Activated naive CD8-positive, alpha-beta T cell treated with anti-CD3 and anti-CD28 coated beads for 36 hours (primary cell): ENCODE measurements at places on chromosomes 11 and 22. TPM values are rescaled to one million over a fixed set of nuclear protein-coding genes. Genes with fewer than 3 reads are reported as not detected.

DNA sequence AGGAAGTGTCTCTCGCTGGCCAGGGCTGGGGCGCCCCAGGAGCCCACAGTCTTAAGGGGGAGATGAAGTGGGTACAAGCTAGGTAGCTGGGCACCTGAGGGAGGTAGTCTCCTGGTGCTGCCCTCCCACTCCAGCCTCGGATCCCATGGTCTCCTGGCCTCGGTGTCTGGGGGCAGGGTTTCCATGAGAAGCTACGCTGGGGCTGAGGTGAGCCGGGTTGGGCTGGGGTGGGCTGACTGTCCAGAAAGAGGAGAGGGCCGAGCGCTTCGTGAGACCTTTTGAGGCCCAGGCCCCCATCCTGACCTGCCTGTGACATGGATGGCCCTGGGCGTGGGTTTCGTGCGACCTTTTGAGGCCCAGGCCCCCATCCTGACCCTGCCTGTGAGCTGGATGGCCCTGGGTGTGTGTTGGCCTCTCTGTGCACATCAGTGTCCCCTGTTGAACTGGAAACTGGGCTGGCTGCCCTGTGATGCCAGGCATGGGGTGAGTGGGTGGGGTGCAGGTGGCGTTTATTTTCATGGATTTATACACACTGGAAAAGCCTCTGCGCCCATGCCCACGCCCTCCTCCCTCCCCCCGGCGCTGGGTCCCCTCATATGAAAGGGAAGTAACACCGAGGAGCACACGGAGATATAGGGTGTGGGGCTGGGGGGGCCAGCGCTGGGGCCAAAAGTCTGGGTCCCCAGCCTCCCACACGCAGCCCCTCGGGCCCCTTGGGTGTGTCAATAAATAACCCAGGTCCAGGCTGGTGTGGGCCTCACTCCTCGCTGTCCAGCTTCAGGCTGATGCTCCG lies 8.6 kb downstream of the AIP start:
- H3K36me3 ChIP-seq = peaks cover 26% of the 10 kb centered on the region
- no peak overlapping the region for H3K4me3 ChIP-seq
- no peaks in the 10 kb centered on the region for H3K27me3 ChIP-seq
- DNase-seq = no peak
- peaks cover 29% of the 10 kb centered on the region for H3K4me1 ChIP-seq

GRCh38 chr11:123261345-123262106 lies 66.5 kb upstream of the CLMP start:
- H3K27ac ChIP-seq = no peak overlapping the region
- peak; percentile 69 for DNase-seq
- H3K4me3 ChIP-seq = no peak overlapping the region
- peaks cover 8% of the 10 kb centered on the region for H3K4me1 ChIP-seq
- peaks cover 3% of the 10 kb centered on the region for H3K36me3 ChIP-seq

DNA sequence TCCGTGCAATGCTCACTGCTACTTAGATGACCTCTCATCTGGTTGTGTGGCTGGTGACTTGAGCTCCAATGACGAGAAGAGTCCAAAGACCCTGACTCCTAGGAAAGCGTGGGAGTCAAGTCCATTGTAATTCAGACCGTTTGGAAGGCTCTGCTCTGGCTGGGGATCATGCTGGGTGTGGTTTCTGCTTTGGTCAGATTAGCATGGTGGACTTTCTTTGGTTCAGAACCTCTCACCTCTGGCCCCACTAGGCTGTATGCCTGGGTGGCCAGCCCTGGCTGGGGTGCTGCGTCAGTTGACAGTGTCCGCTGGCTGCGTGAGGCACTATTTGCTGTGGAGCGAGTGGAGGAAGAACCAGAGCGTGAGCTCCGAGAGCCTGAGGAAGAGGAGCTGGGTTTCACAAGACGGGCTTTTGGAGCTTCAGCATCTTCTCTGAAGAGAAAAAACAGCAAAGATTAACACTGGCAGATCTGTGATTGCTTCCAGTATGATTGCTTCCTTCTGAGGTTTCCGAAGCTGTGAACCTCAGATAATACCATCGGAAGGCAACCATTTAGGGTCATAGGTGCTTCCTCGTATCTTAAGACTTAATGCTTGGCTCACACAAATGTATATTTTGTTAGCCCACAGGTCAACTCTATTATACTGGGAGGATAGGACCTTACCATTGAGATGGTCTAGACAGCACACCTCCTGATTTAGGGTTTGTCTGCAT lies 11.6 kb upstream of the HSPA8 start:
- peaks cover 48% of the 10 kb centered on the region for H3K4me1 ChIP-seq
- no peak for DNase-seq
- no peak overlapping the region for H3K27ac ChIP-seq

- no peak for DNase-seq
- H3K27ac ChIP-seq = no peak overlapping the region
- H3K4me1 ChIP-seq = no peaks in the 10 kb centered on the region
- no peak overlapping the region for H3K4me3 ChIP-seq
- no peaks in the 10 kb centered on the region for H3K27me3 ChIP-seq
Observed at GRCh38 chr11:20873054-20873453, 203.7 kb downstream of the NELL1 start.

DNA sequence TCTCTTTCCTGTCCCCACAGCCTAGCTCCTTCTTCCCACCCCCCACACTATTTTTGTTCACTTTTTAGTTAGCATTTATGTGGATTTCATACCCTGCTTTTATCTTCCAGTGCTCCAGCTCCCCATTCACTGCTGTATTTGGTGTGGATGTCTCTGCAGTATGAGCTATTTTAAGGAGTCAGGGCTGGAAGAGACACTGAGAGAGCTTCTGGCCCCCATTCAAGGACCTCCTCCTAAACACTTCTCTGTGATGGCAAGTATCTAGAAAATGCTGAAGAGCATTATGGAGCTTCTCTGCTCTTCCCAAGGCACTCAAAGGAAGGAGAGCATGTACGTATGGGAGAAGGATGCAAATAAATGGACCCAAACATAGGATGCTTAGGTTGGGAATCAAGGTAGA lies 79.5 kb downstream of the RAB30 start:
- H3K27ac ChIP-seq = peak overlapping the region; percentile 12
- no peaks in the 10 kb centered on the region for H3K27me3 ChIP-seq
- DNase-seq = no peak
- peaks cover 41% of the 10 kb centered on the region for H3K36me3 ChIP-seq

GRCh38 chr22:11360632-11361031 lies 4167.4 kb upstream of the OR11H1 start:
- H3K4me3 ChIP-seq = no peak overlapping the region
- DNase-seq = no peak
- H3K27ac ChIP-seq = no peak overlapping the region

DNA sequence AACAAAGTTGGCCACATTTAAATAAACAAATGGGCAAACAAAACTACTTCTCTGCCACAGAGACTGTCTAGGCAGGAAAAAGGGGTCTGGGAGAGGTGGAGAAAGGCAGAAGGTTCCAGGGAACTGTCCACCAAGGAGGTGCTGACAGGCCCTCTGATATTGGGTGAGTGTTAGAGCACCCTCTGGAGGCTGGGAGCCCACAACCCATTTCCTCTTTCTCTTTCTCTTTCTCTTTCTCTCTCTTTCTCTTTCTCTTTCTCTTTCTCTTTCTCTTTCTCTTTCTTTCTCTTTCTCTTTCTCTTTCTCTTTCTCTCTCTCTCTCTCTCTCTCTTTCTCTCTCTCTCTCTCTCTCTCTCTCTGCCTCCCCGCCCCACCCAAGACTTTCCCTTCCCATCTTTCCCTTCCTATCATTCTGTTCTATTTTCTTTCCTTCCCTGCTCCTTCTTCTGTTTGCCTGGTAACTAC lies 912.8 kb downstream of the DLG2 start:
- peak; percentile 41 for DNase-seq
- peak overlapping the region; percentile 7 for H3K27ac ChIP-seq
- peaks cover 4% of the 10 kb centered on the region for H3K27me3 ChIP-seq
- no peaks in the 10 kb centered on the region for H3K36me3 ChIP-seq

The SCUBE1 gene
- total RNA-seq = 0.08 TPM

The MLC1 gene
- total RNA-seq = 2.1 TPM

The SH3BP1 gene
- total RNA-seq = 103 TPM

The RCOR2 gene
- 0.58 TPM for total RNA-seq
